Progenitor cell of endocrine pancreas (in vitro differentiated cells): ENCODE measurements at places on chromosomes 11 and 22.

- DNase-seq, result no peak
These were observed 5.8 kb downstream of the TRIM29 start for GRCh38 chr11:120131941-120132644.

DNA sequence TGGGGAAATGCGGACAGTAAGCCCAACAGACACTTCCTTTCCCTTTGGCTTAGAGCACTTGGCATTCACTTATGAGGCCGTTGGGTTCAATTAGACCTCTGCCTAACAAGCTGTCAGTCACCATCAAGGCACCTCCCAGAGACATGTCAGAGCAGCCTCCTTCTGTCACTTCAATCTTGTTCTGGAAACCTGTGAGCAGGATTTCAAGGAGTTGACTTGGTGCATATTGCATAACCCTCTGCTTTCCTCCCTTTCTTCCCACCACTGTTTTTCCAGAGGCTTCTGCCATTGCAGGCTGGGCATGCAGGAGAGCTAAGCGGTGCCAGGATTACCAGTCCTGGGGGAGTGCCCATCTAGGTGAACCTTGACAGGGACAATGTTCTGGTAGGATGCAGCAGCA is 484.2 kb upstream of the LRRC4C start:
- DNase-seq, result no peak

- DNase-seq, result no peak
These were observed at the start of gene KCNJ5 for GRCh38 chr11:128890543-128891368. KCNJ5 (plus strand) TSS chr11:128891356; CDS start chr11:128911274, 19,918 bp downstream.

GRCh38 chr11:7775689-7776088 is 21.1 kb downstream of the OR5P2 start:
- no peak for DNase-seq

DNA sequence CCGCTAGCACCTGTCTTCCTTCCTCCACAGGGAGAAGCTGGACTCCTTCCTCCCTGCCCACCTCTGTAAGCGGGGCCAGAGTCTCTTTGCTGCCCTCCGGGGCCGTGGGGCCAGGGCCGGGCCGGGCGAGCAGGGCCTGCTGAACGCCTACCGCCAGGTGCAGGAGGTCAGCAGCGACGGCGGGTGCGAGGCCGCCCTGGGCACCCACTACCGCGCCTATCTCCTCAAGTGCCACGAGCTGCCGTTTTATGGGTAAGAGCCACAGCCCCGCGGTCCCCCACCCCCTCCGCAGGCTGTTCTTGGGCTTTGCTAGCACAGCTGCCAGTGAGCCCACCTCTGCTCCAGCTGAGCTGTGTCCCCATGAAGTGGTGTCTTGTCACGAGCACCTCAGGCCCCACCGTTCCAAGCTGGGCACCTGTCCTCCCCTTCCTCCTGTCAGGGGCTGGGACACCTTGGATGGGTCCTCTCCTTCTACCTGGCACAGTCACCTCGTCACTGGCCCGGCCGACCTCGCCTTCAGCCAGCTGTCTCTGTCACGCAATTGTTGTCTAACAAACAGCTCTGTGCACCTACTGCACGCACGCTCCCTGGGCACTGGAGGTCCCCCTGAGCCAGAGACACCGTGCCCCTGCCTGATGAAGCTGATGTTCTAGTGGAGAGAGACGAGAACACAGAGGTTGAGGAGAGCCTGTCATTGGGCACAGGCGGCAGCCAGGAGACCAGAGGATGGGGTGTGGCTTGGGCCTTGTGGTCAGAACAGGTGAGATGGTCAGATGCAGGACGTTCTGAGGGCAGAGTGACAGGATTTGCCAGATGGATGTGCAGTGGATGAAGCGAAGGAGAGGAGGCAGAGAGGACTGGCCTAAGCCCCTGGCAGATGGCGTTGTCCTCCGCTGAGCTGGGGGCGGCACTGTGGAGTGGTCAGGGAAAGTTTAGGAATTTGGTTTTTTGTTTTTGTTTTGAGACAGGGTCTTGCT is 10.6 kb downstream of the FRMD8 start:
- DNase-seq, result no peak

- DNase-seq, result no peak
These were observed 191.1 kb downstream of the TMEM135 start for GRCh38 chr11:87228820-87229219.

- DNase-seq, result no peak
These were observed 109.7 kb upstream of the NARS2 start for GRCh38 chr11:78684377-78684776.

DNA sequence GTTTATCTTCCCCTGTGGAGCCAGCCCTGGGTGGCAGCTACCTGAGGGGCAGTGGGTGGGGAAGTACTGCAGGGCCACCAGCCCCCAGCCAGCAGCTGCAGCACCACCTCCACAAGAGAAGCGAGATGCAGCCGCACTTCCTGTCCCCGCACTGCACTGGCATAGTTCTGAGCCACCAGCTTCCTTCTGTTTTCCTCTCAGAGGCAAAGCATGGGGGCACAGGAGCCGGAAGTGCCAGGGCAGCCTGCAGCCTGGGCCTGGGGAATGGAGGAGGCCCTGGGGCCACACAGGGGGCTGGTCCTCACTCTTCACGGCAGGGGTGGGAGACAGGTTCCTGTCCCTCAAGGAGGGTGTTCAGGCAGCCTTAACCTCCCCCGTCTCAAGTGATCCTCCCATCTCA is 11.9 kb upstream of the SH3BP1 start:
- DNase-seq, result no peak

- peak; percentile 27 for DNase-seq
These were observed 5.3 kb upstream of the OR52M1 start for GRCh38 chr11:4539603-4540219.

DNA sequence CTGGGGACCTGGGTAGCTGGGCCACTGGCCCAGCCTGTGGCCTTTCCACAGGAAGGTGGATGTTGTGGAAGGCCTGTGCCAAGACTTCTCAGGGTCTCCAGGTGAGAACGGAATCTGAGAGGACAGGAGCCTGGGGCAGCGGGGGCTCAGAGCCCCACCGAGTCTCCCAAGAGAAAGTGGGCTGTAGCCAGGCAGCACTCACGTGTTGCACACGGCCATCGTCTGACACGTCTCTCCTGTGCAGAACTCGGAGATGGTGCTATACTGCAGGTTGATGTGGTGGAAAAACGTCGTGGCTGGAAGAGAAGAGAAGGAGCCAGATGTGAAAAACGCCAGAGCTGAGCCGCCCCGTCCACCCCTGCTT is 6.4 kb downstream of the MOB2 start:
- DNase-seq, result no peak

DNA sequence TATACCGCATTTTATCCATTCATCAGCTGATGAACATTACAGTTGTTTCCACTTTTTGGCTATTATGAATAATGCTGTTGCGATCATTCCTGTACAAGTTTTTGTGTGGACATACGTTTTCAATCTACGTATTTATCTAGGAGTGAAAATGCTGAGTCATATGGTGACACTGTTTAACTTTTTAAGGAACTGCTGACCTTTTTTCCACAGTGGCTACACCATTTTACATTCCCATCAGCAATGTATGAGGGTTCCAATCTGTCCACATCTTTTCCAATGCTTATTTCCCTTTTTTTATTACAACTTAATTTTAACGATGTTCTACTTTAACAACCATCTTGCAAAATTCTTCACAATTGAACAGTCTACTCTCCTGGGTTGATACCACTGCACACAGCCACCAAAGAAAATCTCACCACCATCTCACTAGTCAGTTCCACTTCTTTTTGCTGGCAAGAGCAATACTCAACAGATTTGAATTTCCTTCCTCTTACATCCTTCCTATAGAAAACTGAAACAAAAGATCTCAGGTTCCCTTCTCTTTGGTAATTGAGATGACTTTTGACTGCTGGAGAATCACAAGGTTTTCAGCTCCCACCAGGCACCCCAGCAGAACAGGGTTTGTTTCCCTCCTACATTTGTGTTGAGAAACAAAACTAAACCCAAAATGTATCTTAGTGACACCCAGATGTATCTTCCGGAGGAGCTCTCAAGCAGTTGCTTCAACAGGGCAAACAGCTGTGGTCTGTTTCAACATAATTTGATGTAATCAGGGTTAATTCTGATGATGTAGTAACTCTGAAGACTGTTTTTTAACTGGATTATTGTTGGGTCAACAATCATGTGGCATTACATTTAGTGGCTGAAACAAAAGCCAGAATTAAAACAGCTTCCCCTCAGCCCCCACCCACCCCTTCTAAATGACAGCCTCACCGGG is 7.0 kb upstream of the GAB2 start:
- DNase-seq, result no peak

DNA sequence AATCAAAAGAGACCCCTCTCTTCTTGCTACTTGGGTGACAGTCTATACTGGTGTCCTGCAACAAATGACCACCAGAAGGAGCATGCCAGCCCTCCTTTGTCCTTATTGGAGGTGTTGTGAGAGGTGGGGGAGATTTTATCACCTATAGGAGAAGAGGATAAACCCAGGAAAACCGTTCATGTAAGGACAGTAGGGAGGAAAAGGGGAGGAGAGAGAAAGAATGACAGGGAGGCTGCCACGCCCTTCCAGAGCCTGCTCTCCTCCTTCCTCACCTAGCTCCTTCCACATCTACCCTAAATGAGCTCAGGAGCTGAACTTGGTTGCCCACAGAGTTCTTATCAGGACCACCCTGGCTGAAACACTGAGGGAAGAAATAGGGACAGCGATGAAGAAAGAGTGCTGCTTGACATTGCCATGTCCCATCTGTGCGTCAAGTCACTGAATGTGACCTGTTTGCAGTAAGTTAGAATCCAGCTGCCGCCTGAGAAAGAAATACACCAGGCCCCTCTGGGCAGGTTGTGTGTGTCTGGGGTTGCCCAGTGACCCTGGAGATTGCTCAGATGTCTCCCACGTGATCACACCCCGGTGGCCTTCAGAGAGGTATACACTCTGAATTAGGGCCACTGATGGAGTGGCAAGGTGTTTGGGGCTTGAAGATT is 40.4 kb upstream of the ETS1 start:
- no peak for DNase-seq

GRCh38 chr11:9565822-9566560 is 7.5 kb upstream of the WEE1 start:
- DNase-seq, result no peak

DNA sequence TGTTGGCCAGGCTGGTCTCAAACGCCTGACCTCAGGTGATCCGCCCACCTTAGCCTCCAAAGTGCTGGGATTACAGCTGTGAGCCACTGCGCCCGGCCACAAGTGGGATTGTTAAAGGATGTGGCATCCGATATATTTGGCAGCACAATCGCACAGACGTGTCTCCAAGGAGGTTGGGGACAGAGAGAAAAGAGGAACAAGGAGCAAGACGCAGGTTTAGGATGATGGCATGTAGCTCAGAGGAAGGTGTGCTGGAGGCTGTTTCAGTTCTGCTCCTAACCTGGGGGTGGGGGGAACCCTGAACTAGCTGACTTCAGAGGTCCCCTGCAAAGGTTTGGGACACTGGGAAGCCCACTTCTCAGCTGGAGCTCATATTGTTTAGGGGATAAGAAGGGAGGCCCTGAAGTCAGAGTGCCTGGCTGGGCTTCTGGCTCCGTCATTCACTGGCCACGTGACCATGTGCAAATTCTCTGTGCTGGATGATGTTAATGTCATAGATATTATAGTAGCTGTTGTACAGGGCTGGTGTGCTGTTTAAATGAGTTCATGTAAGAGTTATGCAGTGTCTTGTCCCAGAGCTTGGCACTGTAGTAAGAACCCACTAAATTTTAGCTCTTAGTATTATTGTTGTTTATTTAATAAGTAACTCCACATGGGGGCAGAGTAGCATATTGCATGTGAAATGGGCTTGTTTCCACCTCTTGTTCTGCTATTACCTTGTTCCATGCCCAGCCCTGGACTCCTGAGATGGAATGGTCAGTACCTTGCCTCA is 129.7 kb downstream of the ST3GAL4 start:
- DNase-seq, result no peak

DNA sequence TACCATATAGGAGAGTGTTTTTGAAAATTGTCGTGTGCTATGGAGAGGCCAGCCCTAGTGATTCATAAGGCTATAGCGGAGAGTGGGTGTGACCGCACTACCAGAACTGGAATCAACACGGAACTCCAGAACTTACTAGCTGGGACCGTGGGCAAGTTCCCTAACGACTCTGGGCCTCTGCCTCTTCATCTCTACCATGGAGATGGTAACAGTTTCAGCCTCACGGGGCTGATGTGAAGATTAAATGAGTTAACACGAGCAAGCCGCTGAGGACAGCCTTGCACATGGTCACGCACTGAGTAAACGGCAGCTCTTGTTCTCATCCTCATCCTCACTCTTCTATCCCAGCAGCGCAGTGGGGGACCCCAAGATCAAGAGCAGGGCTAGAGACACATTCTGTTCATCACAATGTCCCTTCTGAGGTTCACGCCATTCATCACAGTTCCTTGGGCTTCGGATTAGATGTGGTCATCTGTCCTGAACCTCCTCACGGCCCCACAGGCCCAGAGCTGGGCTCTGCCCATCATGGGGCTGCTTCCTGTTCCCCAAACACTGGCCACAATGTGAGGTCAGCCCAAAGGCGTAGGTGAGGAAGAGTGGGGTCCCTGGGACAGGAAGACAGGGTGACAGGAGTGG is 47.2 kb upstream of the CD5 start:
- no peak for DNase-seq

- no peak for DNase-seq
These were observed 321.0 kb downstream of the TBC1D22A start for GRCh38 chr22:47083379-47083986.

DNA sequence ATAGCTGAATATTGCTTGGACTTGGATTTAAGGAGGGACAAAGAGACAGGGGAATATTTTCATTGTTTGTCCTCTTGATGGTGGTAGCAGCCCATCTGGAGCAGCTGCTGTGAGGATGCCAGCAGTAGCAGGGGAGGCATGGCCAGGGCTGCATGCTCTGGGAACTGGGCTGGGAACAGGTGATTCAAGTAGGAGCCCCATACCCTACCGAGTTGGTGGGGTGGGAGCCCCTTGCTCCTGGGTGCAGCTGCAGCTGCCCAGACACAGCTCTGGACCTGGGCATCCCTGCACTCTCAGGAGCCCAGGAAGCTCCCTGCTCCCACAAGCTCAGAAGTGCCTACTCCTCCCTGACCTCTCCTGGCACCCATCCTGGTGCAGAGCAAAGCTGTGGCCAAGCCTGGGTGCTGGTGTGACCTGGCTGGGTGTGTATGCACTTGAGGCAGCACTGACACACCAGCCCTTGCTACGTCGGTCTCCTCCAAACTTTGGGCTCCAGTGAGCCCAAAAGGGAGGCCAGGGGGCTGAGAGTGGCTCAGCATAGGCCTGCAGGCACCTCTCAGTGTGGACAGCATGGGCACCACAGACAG is 341.8 kb upstream of the CCDC179 start:
- no peak for DNase-seq

- no peak for DNase-seq
These were observed 52.4 kb downstream of the UBASH3B start for GRCh38 chr11:122707901-122708300.

GRCh38 chr11:77055101-77055561 is 11.6 kb upstream of the CAPN5 start:
- no peak for DNase-seq

GRCh38 chr22:17119481-17120202 is 1.5 kb downstream of the TMEM121B start:
- DNase-seq, result no peak

- DNase-seq, result no peak
These were observed 176.0 kb downstream of the CHST1 start for GRCh38 chr11:45489281-45489905.

- no peak for DNase-seq
These were observed 19.2 kb downstream of the FAM118A start for GRCh38 chr22:45328822-45329529.

- no peak for DNase-seq
These were observed 416.5 kb upstream of the DDI1 start for GRCh38 chr11:103619938-103620337.

- no peak for DNase-seq
These were observed 31.3 kb downstream of the ARRB1 start for GRCh38 chr11:75320046-75320618.
